ENCODE measurements at places on chromosomes 11 and 22.

GRCh38 chr11:119722281-119722794, 6.7 kb downstream of the NECTIN1 start:
- DNase-seq, result peak; percentile 97

- DNase-seq, result no peak
Observed at GRCh38 chr11:1193326-1194230, 29.3 kb upstream of the MUC5B start.

DNA sequence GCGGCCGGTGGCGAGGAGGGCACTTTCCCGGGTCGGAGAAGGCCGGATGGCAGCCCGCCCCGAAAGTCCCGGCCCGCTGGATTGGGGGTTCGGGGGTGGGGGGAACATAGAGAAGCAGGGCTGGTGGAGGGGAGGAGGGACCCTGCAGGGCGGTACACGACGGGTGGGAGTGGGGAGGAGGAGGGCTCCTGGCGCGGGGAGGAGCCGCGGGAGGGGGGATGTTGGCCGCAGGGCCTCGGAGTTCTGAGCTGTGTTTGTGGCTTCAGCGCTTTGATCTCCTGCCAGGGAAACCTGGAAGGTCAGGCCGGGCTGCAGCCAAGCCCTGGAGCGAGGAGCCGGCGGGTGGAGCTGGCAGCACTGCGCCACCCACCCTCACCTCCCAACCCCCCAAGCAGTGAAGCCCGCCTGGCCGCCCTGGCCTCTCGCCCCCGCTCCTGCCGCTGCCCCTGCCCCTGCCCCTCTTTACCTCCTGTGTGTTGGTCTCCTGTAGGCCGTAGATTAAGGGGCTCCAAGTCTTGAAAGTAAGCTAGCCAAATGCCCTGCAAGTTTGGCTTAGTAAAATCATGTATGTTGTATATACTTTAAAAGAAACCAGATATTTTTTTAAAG, 30.9 kb downstream of the C22orf31 start:
- peak; percentile 61 for DNase-seq

DNA sequence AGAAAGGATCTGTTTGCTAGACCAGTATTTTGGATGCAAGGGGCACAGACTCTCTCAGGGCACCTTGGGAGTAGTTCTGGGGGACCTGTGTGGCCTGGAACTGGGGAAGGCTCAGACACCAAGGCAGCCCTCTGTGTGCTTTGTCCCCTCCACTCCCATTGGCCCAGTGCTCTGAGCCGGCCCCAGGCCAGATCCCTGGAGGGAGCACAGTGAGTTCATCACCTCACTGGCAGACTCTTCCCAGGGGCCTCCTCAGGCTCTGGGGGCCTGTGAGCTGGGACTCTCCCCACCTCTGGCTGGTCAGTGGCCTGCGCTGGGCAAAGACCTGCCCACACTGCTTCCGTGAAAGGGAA, 51.7 kb downstream of the CHRDL2 start:
- DNase-seq, result no peak

DNA sequence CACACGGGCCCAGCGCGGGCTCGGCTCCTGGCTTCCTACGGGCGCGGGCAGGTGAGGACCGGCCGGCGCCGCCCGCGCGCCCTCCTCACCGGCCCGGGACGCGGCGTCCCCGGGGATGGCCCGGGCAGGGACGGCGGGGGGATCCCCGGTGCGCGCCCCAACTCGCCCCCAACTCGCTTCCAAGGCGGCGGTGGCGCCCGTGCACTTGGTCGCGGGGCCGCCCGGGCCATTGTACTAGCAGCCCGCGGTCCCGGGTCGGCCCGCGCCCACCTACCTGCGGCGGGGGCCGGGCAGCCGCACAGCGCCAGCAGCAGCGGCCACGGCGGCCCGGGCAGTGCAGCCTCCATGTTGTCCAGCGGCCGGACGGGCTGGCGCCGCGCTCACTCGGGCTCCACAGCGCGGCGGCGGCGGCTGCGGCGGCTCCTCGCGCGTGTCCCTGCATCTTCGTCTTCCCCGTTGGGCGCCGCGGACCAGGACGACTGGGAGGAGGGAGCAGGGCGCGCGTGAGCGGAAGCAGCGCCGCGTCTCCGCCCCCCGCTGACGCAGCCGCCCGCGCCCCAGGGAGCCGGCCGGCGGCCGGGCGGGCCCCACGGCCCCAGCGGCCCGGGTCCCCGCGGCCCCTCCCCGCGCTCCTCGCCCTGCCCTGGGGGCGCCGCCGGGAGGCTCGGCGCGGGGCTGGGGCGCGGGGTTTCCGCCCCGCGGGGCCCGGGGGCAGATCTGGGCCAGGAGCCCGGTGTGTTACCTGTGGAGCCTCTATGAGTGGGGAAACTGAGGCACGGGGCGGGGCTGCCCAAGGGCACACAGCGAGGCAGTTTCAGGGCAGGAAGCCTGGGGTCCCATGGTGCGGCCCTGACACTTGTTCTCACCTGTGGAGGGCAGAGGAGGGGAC, 159.3 kb upstream of the GRK3 start:
- no peak for DNase-seq

Data from NCI-H2029 (cell line).